Nephron progenitor cell (in vitro differentiated cells): ENCODE measurements at places on chromosomes 7 and 10.

DNA sequence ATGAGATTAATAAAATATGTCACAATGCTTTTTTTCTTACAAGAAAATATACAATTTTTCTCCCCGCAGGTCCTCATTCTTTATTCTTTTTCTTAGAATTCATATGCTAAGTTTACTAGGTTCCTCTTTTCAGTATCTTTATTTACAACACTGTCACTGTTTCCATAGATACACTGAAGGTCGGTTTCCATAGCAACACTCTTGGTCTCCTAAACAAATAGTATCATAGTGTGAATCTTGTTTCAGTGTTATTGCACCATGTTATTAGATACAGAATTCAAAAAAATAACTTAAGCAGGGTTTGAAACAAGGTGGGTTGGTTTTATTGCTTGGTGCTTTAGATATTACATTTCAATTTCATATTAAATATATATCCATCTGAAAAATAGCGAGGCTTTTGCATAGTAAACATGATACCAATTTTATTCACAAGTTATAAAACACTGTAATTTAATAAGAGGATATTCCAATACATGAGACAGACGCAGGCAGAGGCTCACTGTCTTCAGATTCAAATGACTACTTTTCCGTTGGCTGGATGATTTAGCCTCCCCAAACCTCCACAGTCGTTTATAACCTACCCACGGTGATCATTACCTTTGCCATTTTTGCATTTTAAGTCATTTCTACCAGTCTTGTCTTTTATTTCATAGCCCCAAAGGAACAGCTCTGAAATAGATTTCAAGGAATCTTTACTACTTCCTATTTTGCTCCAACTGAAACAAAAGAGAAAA, 88.9 kb upstream of the KLF6 start:
- no peak for DNase-seq

DNA sequence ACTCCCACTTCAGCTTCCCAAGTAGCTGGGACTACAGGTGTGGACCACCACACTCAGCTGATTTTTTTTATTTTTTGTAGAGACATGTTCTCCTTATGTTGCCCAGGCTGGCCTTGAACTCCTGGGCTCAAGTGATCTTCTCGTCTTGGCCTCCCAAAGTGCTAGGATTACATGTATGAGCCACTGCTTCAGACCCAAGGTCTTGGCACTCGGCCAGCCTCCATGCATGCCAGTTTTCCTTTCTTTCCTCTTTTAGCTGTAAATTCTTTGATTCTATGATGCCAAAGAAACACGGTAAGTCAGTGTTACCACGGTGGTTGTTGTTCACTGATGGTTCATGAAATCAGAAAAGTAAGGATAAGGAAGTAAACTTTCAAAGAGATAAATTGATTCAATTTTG, 3.0 kb upstream of the MGAM start:
- no peak for DNase-seq

GRCh38 chr10:125840955-125841354, 17.6 kb downstream of the BCCIP start:
- DNase-seq = no peak

GRCh38 chr7:27453702-27454405, 208.8 kb downstream of the HIBADH start:
- no peak for DNase-seq

- no peak for DNase-seq
Measured at GRCh38 chr10:70295926-70296325, 12.1 kb upstream of the NPFFR1 start.

- DNase-seq = no peak
Measured at GRCh38 chr10:103227416-103227815, 18.3 kb upstream of the RPEL1 start.

DNA sequence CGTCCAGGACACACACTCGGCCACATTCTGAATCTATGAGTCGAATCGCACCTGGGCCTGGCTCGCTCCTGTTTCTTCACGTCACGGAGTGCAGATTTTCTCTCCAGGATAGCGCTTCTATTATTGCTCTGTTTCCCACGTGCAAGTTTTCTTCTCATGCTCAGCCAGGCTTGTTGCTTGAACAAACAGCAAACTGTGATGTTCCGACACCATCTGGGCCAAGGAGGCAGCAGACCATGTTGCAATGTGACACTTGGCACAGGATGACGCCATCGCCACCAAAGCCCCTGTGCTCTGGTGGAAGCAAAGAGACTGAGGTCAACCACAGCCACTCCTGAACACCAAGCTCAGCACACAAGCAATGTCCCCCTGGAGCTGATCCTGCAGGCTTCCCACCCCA, 507.1 kb upstream of the ADARB2 start:
- no peak for DNase-seq

GRCh38 chr7:130768854-130769253, 34.8 kb upstream of the KLF14 start:
- DNase-seq = no peak

DNA sequence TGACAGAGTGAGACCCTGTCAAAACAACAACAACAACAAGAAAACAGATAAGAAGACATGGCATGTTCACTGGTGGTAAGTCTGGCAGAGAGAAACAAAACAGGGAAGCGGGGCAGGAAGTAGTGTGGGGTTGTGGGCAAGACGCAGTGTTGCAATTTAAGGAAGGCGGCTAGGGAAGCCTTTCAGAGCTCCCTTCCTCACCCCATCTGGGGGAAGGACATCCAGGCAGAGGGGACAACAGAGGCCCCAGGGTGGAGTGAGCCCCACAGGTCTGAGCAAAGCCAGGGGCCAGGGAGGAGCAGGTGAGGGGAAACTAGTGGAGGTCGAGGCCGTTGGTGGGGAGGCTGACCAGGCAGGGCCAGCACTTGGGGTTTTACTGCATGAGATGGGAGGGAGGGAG, 16.8 kb downstream of the LAT2 start:
- no peak for DNase-seq

DNA sequence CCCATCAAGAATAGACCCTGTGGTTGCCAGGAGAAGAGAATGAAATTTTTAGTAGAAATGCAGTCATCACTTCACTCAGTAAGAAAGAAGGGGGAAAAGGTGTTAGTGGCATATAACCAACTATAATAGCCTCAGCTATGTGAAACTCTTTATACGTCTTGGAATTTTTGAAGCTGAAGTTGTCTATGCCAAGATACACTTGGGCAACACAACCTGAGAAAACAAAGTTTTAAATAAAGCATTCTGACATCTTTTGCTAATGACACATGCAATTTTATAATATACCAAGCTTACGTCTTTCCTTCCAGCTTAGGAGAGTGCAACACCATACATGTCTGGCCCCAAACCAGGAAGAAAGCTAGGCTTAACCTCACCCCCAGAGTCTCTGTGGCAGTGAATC, 40.8 kb upstream of the ZNF438 start:
- no peak for DNase-seq

DNA sequence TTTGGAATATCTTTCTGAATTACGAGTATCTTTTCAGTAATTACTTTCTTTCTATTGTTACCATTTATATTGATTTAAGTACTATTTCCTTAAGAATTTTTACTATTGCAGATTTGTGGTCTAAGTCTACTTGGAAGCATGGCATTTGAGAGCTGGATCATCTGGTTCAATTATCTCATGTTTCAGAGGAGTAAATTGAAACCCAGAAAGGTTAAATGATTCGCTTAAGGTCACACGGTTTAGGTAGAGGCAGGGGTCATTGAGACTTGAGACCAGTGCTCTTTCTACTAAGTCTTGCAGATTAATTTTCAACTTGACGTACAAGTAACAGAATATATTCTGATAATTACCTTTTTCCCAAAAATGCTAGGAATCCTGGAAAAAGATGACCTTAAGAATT, 109.2 kb upstream of the GLCCI1 start:
- no peak for DNase-seq

DNA sequence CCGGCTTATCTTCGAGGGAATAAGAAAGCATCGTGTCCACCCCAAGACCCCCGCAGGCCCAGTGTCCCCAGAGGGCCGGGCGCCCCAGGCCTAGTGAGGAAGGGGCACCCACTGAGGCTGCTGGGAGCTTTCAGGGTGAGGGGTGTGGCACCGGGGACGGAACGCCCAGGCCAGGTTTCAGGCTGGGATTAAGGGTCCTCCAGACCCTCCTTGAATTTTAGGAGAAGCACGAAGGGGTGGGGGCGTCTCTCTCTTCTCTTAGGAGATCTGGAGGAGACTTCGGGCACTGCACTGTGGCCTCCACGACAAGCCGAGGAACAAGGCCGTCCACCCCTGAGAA, 96.8 kb downstream of the PDGFA start:
- DNase-seq = no peak

- DNase-seq = no peak
Measured at GRCh38 chr7:124177891-124178290, 145.0 kb upstream of the TMEM229A start.

- no peak for DNase-seq
Measured at GRCh38 chr10:114526126-114526503, 121.8 kb upstream of the AFAP1L2 start.

GRCh38 chr7:50448823-50449222, 1.3 kb downstream of the FIGNL1 start:
- no peak for DNase-seq

DNA sequence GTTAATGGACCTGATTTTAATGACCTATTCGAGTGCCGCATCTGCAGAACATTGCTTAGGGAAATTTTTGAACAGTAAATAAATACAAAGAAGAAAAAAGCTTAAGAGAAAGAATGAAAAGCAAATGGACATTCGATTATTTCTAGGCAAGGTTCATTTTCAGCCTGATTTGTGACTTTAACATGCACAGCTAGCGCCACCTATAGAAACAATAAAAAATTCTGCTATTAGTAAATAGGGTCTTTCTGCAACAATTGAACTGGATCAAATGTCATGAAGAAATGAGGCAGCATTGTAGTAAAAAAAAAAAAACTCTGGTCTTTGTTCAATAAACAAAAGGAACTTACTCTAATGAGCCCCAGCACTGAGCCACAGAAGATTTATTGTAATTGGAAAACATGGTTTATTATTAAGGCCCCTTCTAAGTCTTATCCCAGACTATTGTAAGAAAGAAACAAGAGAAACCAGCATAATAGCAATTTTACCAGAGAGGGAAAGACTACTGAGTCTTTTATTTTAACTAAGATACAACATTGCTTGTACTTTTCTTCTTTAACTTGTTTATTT, 41.4 kb upstream of the GHITM start:
- no peak for DNase-seq

GRCh38 chr7:98221611-98222532, 10.6 kb downstream of the BHLHA15 start:
- DNase-seq = no peak
